ENCODE measurements at places on chromosomes 12 and 14. TPM values are rescaled to one million over a fixed set of nuclear protein-coding genes. Genes with fewer than 3 reads are reported as not detected.

The RAP1B gene
- total RNA-seq, result 172 TPM

The A2M gene
- 57.7 TPM for total RNA-seq

The SIRT4 gene
- 2.8 TPM for total RNA-seq

DNA sequence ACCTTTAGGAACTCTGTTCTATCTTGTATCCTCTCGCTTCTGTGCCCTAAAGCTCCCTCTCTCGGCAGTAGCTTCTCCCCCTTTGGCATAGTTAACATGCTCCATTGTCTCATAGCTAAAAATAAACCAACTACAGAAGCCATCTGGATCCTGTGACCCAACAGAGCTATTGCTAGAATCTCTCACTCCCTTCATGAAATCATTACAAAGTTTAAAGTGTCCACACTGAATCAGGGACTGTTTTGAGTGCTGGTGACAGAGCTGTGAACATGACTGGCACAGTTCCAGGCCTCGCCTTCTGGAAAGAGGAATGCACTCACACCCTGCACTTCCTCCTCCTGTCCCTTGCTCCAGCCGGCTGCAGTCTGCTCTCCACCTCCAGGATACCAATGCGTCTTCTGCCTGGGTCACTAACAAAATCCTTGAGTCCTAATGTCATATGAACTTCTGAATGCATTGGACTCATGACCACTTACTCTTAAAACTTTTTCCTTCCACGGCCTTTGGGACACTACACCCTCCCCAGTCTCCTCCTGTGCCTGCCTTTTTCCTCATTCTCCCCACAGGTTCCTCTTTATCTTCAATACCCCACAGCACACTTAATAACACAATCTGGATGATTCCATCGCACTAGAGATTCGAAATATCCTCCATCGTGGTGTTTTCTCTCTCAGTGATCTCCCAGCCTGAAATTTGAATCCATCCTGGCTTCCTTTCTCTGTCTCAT is 13.2 kb downstream of the PLBD1 start:
- DNase-seq, result no peak
- no peaks in the 10 kb centered on the region for H3K27me3 ChIP-seq
- H3K4me1 ChIP-seq, result no peaks in the 10 kb centered on the region

DNA sequence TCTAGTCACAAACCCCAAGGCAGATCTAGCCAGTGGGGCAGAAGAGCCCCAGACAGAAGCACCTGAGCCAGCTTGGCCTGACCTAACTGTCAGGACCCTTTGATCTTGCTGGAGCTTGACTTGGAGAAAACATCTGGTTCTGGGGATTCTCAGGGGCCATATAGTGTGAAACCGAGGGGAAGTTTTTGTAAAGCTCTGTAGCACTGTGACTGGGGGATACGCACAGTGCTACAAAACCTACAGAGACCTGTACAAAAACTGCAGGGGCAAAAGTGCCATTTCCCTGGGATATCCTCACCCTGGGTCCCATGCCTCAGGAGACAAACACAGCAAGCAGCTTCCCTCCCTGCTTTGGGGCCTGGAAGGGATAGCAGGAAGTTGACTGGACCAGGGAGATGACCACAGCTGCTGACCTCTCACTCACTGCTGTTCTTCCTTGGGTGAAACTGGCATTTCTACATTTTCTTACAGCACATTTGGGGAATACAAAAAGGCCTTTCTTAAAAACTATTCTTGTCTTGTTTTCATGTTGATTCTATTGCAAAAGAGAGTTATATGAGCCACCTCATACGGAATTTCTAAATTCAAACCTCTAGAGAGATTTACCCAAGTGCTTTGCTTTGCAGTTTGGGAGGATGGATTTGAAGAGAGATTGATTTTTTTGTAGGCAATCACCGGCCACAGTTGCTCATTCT is 140.0 kb downstream of the DAD1 start:
- peak overlapping the region; percentile 17 for H3K27ac ChIP-seq
- H3K36me3 ChIP-seq, result no peaks in the 10 kb centered on the region
- DNase-seq, result no peak

- no peaks in the 10 kb centered on the region for H3K36me3 ChIP-seq
- no peak overlapping the region for H3K4me3 ChIP-seq
- H3K4me1 ChIP-seq, result no peaks in the 10 kb centered on the region
- DNase-seq, result no peak
- H3K27ac ChIP-seq, result no peak overlapping the region
Measured at GRCh38 chr12:21991526-21991925, 50.3 kb upstream of the ABCC9 start.

- H3K27ac ChIP-seq, result no peak overlapping the region
- no peaks in the 10 kb centered on the region for H3K27me3 ChIP-seq
- H3K36me3 ChIP-seq, result no peaks in the 10 kb centered on the region
- DNase-seq, result no peak
- no peak overlapping the region for H3K4me3 ChIP-seq
Measured at GRCh38 chr12:32450768-32451167, 51.4 kb downstream of the FGD4 start.

DNA sequence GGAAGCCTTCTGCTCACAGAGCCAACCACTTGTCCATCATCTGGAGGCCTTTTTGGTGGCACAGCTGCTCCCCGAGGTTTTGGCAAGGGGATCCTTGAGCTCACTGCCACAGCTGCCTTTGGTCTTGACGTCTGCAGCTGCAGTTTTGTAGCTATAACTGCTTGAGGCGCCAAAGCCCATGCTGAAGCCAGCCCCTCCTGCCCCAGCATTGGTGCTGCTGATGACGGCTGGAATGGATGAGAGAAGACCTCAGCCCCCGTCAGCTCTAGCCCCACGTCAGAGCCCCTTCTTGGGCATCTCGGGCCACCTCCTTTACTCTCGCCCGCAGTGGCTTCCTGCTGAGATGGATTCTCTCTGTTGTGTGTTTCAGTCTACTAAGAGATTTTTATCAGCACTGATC is 12.3 kb upstream of the KRT74 start:
- DNase-seq, result no peak
- H3K27me3 ChIP-seq, result no peaks in the 10 kb centered on the region
- H3K27ac ChIP-seq, result no peak overlapping the region
- H3K36me3 ChIP-seq, result no peaks in the 10 kb centered on the region
- H3K4me1 ChIP-seq, result no peaks in the 10 kb centered on the region
- no peak overlapping the region for H3K4me3 ChIP-seq

DNA sequence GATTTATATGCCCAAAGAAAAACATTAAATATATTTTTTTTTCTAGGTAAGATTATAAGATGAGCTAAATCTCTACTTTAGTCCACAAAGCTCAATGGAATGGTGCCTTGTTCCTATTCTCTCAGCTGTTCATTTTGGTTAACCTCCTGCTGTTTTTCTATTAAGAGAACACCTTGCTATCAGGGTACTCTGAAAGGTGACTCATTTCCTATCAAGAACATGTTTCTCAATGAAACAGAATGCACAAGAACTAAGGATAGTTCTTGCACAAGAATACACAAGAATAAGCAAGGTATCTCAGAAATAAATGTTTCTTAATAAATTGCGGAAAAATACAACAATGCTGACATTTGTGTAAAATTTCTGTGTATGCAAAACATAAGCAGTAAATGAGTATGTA is 14.1 kb downstream of the ABCD2 start:
- H3K36me3 ChIP-seq, result no peaks in the 10 kb centered on the region
- no peaks in the 10 kb centered on the region for H3K27me3 ChIP-seq
- DNase-seq, result no peak
- H3K4me3 ChIP-seq, result no peak overlapping the region
- no peak overlapping the region for H3K27ac ChIP-seq

GRCh38 chr12:112217647-112218046 is 92.3 kb downstream of the TRAFD1 start:
- no peaks in the 10 kb centered on the region for H3K27me3 ChIP-seq
- no peak for DNase-seq
- H3K27ac ChIP-seq, result no peak overlapping the region
- peaks cover 16% of the 10 kb centered on the region for H3K36me3 ChIP-seq
- H3K4me3 ChIP-seq, result no peak overlapping the region

- H3K36me3 ChIP-seq, result no peaks in the 10 kb centered on the region
- H3K27ac ChIP-seq, result no peak overlapping the region
- no peaks in the 10 kb centered on the region for H3K27me3 ChIP-seq
Measured at GRCh38 chr14:32312010-32312331, 17.1 kb upstream of the AKAP6 start.

DNA sequence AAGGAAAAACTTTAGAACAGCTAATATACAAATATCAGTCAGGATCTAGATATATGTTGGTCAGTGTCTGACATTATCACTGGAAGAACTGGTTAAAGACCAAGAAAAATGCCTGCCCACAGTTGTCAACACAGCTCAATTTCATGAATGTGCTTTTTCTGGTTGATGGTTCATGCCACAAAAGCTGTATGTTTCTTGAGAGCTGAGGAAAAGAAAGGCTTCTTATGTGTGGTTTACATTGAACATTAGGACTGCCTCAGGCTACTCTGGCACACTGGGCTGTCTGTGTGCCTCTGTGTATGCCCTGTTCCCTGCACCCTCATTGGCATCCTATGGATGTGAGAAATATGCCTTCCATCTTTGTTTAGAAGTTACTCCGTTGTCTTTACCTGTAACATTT is 218.8 kb upstream of the RGS6 start:
- no peaks in the 10 kb centered on the region for H3K27me3 ChIP-seq
- no peaks in the 10 kb centered on the region for H3K4me1 ChIP-seq
- H3K4me3 ChIP-seq, result no peak overlapping the region
- peaks cover 8% of the 10 kb centered on the region for H3K36me3 ChIP-seq
- DNase-seq, result no peak

The IFI27 gene
- total RNA-seq, result 360 TPM

- H3K4me3 ChIP-seq, result peak overlapping the region; percentile 28
- no peaks in the 10 kb centered on the region for H3K36me3 ChIP-seq
- peak overlapping the region; percentile 78 for H3K27ac ChIP-seq
- DNase-seq, result no peak
- H3K4me1 ChIP-seq, result peaks cover 47% of the 10 kb centered on the region
Measured at GRCh38 chr12:26122061-26122680, 2.7 kb downstream of the BHLHE41 start.

DNA sequence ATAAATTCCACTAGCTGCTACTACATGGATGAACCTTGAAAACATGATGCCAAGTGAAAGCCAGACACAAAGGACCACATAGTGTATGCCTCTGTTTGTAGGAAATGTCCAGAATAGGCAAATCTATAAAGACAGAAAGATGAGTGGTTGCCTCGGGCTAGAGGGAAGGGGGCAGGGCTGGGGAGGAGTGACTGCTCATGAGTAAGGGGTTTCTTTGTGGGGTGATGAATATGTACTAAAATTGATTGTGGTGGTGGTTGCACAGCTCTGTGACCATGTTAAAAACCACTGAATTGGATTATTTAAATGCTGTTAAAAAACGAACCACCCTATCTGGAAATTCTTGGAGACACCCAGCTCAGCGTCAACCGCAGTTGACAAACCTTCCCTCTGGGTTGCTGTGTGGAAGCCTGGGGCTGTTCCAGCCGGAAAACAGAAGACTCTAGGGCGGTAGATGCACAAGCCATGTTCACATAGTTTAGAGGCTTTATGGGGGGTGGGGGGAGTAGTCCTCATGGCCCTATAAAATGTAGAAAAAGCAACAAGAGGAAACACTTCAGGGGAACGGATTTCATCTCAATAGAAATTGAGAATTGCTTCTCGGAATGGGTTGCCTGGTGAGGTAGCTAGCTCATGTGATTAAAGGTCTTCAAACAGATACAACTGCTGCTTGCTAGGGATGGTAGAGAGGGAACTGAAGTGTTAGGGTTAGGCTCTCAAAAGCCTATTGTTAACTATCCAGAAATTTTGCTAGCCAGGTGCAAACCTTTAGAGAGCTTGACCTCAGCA is 29.4 kb downstream of the RIN3 start:
- H3K27ac ChIP-seq, result no peak overlapping the region
- H3K4me1 ChIP-seq, result peaks cover 32% of the 10 kb centered on the region
- no peaks in the 10 kb centered on the region for H3K27me3 ChIP-seq
- no peak overlapping the region for H3K4me3 ChIP-seq
- H3K36me3 ChIP-seq, result no peaks in the 10 kb centered on the region
- no peak for DNase-seq

The PPP1R12A gene
- 86.6 TPM for total RNA-seq

DNA sequence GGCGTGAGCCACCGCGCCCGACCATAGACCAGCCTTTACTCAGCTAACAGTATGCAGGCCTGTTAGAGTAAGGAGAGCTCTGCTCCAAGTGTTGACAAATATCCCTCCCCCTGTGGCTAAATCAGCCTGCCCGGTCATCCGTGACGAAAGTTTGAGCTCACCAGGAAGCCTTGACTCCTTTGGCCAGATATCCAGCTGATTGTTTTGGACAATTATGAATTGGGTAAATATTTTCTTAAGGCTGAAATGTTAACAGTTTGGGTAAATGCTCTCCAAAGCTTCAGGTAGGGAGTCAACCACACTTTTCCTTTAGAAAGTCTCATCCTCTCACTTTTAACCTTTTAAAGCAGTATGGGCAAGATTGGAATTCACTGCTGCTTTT is 157.9 kb downstream of the PAWR start:
- H3K4me1 ChIP-seq, result no peaks in the 10 kb centered on the region
- H3K27me3 ChIP-seq, result no peaks in the 10 kb centered on the region
- no peaks in the 10 kb centered on the region for H3K36me3 ChIP-seq
- no peak for DNase-seq
- H3K27ac ChIP-seq, result no peak overlapping the region
- H3K4me3 ChIP-seq, result no peak overlapping the region

The CD69 gene
- total RNA-seq, result 90.9 TPM

- no peaks in the 10 kb centered on the region for H3K27me3 ChIP-seq
- H3K36me3 ChIP-seq, result no peaks in the 10 kb centered on the region
- H3K4me3 ChIP-seq, result no peak overlapping the region
- no peak overlapping the region for H3K27ac ChIP-seq
Measured at GRCh38 chr12:61998791-61999190, 261.4 kb upstream of the USP15 start.

DNA sequence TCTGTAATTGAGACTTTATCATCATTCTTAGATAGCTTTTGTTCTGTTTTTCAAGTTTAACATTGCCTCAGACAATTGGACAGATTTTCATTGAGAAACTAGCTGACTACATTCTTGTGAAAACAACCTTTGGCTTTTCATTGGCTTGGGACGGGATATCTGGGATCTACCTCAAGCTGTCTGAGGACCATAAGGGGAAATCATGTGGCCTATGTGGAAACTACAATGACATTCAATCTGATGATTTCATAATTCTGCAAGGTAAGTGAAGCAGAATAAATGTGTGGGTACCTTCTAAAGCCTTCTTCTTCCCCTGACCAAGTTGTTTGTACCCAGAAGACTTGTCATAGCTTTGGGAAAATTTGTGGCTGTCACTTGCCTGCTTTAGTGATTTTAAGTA is 133.5 kb downstream of the OTOGL start:
- H3K27ac ChIP-seq, result no peak overlapping the region
- no peaks in the 10 kb centered on the region for H3K27me3 ChIP-seq
- no peak for DNase-seq
- no peaks in the 10 kb centered on the region for H3K4me1 ChIP-seq

DNA sequence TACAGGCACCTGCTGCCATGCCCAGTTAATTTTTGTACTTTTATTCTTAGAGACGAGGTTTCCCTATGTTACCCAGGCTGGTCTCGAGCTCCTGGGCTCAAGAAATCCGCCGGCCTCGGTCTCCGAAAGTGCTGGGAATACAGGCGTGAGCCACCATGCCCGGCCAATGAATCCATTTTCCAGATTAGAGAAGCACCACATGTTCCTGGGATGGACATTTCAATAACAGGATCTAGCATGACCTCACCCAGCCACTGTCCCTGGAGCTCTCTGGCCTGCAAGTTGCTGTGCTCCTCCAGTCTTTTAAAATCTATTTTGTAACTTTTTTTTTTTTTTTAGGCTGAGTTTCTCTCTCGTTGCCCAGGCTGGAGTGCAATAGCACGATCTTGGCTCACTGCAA is 2.2 kb downstream of the GPR132 start:
- H3K27ac ChIP-seq, result no peak overlapping the region
- H3K27me3 ChIP-seq, result no peaks in the 10 kb centered on the region
- DNase-seq, result no peak
- H3K4me3 ChIP-seq, result no peak overlapping the region
- H3K4me1 ChIP-seq, result peaks cover 78% of the 10 kb centered on the region
